Cortex of kidney (tissue), 1 donor: ENCODE measurements at places on chromosomes 5 and 9.

DNA sequence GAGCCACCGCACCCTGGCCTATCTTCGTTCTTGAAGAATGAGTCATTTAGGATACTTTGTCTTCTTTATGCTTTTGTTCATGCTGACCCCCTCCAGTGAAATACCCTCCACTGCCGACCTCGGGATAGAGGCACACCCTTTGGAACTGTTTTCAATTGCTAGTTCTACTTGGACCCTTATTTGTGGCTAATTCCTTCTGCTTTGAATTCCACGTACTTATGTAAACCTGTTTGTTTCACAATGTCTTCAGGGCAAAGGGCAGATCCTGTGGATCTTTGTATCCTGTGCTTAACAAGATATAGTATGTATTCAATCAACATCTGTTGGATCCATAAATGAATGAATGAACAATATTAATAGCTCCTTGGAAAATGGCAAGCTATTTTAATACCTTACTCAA lies 19.6 kb upstream of the AOPEP start:
- DNase-seq: no peak

DNA sequence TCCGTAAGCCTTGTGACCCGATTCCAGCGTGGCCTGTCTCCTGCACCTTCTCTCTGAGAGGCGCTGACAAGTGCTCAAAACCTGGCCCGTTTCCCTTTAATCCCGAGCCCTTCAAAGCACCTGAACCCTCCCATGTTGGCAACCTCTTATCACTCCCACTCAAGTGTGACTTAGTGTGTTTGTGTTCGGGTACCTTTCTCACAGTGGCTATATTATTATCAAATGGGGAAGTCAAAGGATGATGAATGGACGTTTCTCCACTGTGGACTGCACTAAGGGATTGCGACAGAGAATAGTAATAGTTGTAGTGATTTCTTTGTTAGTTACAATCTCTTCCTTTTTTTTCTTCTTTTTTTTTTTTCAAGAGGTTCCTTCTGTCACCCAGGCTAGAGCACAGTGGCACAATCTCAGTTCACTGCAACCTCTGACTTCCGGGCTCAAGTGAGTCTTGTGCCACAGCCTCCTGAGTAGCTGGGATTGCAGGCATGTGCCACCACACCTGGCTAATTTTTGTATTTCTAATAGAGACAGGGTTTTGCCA lies 65.4 kb upstream of the TNFSF8 start:
- DNase-seq: no peak

GRCh38 chr9:87564111-87564510 lies 66.4 kb downstream of the DAPK1 start:
- DNase-seq: no peak

GRCh38 chr5:143635146-143635752 lies 176.7 kb upstream of the HMHB1 start:
- no peak for DNase-seq

GRCh38 chr9:134961331-134962064 lies 43.8 kb upstream of the FCN1 start:
- DNase-seq: no peak

DNA sequence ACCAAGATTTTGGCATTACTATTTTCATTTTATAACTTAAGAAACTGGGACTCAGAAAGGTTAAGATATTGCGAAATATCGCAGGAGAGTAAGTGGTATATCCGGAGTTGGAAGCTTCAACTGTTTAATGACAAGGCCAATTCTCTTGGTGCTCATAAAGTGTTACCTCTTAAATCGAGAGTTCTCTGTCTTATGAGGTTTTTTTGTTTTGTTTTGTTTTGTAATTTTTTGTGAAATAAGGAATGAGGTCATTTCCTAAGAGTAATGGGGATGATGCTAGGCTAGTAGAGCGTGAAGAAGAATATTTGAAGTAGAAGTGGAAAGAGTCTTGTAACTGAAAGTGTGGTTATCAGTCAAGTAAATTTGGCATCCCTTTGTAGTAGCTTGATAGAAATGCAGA lies 183.2 kb upstream of the DAB2 start:
- no peak for DNase-seq

DNA sequence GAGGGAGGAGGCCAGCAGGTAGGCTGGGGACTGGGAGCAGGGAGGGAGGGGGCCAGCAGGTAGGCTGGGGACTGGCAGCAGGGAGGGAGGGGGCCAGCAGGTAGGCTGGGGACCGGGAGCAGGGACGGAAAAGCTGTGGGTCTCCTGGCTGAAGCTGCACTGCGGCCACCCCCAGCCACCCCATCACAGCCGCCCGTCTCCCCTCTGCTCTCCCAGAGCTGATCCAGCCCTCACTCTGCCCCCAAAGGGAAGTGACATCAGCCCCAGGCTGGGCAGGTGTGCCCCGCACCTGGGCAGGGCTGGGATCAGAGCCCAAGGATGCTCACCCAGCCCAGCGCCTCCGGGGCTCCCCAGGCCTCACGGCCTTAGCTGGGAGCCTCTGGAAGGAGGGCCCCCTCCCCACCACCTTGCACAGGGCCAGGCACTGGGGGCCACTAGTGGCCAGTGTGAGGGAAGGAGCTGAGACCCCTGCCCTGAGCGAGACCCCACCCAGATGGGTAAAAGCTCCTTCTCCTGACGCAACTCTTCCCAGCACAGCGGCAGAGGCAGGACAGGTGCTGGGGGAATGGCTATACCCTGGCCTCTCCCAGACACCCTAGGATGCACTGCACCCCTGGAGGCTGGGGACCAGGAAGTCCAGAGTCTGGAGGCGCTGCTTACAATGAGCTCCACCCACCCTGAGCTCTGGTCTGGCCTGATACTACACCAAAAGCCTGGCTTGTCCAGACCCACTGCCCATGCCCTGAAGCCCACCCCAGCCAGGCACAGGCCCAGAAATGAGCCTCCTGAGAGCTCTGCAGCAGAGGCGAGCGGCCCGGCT lies 11.6 kb downstream of the AGPAT2 start:
- DNase-seq: no peak

- no peak for DNase-seq
Observed at GRCh38 chr9:99002706-99003105, 59.0 kb downstream of the COL15A1 start.

DNA sequence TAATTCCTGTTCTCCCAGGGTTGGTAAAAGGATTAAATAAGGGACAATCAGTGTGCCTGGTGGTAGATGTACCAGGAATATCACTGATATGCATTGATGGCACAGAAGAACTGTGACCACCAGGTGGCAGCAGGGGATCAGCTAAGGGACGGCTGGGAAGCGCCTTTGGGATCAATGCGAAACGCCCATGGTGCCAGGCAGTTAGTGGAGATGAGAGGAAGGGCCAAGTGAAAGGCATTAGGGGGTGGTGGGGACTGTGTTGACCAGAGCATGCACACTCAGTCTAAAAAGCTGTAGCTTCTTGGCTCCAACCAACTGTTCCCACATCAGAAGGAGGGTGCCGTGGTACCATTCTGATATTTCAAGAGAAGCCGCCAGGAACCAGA lies 55.6 kb downstream of the ARHGEF37 start:
- DNase-seq: no peak
